Myocyte (in vitro differentiated cells): ENCODE measurements at places on chromosomes 3 and 15. TPM values are rescaled to one million over a fixed set of nuclear protein-coding genes. Genes with fewer than 3 reads are reported as not detected.

GRCh38 chr3:48002787-48003186 lies 13.4 kb downstream of the MAP4 start:
- no peak for DNase-seq

GRCh38 chr3:77599948-77600347 lies 560.0 kb downstream of the ROBO2 start:
- DNase-seq: no peak

ZDHHC19 gene
- not detected in 2 replicates for total RNA-seq

ZDHHC3 gene
- 60.7 and 66.0 TPM in 2 replicates for total RNA-seq

HRG gene
- not detected in 2 replicates for total RNA-seq
